Epithelial cell of proximal tubule (primary cell): ENCODE measurements at places on chromosomes 4 and X. TPM values are rescaled to one million over a fixed set of nuclear protein-coding genes. Genes with fewer than 3 reads are reported as not detected.

DNA sequence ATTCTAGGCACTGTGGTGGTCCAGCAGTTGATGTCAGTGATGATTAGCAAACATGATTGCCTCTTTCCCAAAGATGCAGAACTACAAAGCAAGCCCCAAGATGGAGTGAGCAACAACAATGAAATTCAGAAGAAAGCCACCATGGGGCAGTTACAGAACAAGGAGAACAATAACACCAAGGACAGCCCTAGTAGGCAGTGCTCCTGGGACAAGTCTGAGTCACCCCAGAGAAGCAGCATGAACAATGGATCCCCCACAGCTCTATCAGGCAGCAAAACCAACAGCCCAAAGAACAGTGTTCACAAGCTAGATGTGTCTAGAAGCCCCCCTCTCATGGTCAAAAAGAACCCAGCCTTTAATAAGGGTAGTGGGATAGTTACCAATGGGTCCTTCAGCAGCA, 365.3 kb downstream of the MAPK10 start:
- DNase-seq, result no peak

PRDM5 gene
- 5.2 and 7.3 TPM in 2 replicates for total RNA-seq

BTC gene
- total RNA-seq, result 3.6 and 5.4 TPM in 2 replicates

DNA sequence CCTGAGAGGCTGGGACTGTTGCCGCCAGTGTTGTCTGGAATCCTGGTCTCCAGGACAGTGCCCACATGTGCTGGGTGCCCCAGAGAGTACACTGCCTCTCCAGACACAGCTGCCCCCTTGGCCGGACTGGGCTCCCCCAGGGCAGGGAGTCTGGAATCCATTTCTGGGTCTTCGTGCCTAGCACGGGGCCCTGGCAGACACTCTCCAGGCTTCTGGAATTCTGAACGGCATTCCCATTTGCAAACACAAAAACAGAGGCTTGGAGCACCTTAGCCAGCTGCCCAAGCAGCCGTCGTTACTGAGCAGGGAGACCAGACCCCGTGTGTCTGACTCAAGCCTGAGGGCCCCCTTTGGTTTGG, 20.8 kb downstream of the HMX1 start:
- no peak for DNase-seq

CAPN6 gene
- 0.36 and 1.2 TPM in 2 replicates for total RNA-seq

DNA sequence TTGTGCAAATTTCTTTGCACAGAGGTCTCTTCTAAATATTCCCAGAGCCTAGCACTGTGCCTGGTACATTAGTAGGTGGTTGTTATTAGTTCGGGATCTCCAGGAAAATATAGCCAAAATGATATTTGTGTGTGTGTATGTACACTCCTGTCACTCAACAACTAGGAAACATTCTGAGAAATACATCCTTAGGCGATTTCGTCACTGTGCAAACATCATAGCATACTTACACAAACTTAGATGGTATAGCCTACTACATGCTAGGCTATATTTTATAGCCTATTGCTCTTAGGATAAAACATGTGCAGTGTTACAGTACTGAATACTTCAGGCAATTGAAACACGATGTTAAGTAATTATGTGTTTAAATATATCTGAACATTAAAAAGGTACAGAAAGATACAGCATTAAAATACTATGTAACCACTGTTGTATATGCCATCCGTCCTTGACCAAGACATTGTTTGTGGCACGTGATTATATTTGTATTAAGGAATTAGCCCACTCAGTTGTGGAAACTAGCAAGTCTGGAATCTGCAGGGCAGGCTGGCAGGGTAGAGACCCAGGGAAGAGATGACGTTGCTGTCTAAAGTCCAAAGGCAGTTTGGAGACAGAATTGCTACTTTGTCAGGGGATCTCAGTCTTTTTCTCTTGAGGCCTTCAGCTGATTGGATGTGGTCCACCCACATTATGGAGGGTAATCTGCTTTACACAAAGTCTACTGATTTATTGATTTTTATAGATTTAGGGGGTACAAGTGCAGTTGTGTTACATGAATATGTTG, 106.9 kb downstream of the COL4A6 start:
- no peak for DNase-seq

- no peak for DNase-seq
These were observed 22.8 kb upstream of the HADH start for GRCh38 chr4:107966903-107967302.

FAM9B gene
- total RNA-seq, result not detected in 2 replicates
